ENCODE measurements at places on chromosomes 2 and 18.
A peak's percentile ranks its signal among the peaks of the same experiment; 100 is the strongest.

DNA sequence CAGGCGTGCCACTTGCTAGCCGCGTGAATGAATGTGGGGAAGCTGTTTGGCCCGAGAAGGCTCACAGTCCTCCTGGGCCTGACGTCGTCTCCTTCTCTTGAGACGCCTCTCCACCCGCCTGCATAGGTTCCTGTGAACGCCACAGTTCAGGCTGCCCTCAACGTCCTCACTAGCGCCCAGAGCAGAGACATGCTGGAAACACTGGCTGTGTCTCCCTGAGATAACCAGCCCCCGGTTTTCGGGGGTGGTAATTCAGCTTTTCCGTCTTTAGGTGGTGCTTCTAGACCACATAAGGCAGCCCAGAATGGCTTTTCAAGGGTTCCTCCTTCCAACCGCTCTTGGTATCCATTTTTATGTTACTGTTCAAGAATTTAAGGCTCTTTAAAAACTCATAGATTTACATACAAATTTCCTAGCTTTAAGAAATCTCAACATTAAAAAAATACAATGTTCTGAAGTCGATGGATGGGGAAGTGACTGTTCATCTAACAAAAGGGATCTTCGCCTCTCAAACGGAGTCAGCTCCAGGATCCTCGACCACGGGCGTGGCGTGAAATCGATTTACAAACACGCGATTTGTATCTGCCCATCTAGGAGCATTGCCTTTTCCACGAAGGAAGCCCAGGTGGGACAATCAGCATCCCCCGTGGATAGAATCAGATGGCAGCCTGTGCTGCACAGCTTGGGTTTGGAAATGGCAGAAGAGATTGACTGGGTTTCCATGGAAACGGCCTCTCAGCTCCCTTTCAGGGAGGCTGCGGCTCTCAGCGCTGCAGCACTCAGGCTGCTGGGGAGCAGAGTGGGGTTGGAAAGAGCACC lies 110.6 kb upstream of the PXDN start:
- DNase-seq: no peak

DNA sequence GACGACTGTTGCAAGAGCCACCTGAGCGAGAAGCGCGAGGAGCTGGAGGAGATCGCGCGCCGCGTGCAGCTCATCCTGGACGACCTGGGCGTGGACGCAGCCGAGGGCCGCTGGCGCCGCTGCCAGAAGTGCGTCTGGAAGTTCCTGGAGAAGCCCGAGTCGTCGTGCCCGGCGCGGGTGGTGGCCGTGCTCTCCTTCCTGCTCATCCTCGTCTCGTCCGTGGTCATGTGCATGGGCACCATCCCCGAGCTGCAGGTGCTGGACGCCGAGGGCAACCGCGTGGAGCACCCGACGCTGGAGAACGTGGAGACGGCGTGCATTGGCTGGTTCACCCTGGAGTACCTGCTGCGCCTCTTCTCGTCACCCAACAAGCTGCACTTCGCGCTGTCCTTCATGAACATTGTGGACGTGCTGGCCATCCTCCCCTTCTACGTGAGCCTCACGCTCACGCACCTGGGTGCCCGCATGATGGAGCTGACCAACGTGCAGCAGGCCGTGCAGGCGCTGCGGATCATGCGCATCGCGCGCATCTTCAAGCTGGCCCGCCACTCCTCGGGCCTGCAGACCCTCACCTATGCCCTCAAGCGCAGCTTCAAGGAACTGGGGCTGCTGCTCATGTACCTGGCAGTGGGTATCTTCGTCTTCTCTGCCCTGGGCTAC lies 1.2 kb downstream of the KCNF1 start:
- DNase-seq: no peak

GRCh38 chr2:168252976-168253375 lies 5.6 kb upstream of the STK39 start:
- DNase-seq: no peak

- no peak for DNase-seq
These were observed 6.7 kb downstream of the GFPT1 start for GRCh38 chr2:69380072-69380917.

- DNase-seq: no peak
These were observed 355.1 kb upstream of the ZC3H15 start for GRCh38 chr2:186130748-186131641.

DNA sequence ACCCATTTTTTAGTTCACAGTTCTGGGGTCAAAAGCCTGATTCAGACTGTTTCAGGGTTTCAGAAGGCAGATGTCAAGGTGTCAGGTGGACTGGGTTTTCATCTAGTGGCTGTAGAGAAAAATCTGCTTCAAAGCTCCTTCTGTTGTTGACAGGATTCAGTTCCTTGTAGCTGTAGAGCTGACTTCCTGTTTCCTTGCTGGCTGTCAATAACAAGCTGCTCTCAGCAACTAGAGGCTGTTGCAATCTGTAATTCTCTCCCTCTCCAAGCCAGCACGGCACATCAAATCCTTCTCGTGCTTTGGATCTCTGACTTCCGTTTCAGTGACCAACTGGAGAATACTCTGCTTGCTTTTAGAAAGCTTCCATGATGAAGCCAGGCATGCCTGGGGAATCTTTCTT lies 179.4 kb downstream of the DOK6 start:
- DNase-seq: peak; percentile 36

DNA sequence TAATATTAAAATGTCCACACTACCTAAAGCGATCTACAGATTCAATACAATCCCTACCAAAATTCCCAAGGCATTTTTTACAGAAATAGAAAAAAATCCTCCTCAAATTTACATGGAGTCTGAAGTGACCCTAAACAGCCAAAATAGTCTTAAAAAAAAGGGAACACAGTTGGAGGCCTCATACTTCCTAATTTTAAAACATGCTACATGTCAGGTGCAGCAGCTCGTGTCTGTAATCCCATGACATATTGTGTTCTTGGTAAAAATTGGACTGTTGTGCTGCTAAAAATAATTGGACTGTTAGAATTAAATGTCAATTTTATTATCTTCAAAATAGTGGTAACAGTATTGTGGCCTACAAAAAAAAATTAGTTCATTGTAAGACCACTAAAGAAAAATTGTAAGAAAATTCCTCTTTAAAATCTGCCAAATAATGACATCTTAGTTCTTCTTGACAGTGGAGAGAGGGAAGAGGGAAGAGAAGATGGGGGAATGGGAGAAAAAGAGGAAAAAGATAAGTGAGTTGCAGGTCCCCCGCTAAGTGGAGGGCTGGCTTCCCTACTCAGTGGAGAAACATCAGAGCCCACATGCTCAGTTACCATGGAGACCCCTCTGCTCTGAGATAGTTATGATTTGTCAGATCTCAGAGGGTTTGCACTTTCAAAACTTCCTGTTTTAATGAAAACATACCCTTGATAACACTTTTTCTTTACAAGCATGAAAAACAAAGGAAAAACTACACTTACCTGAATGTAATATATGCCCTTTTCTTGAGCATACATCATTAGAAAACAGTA lies 46.5 kb downstream of the UNC50 start:
- no peak for DNase-seq

GRCh38 chr2:171159372-171160118 lies 1.1 kb downstream of the TLK1 start:
- peak; percentile 86 for DNase-seq

- DNase-seq: no peak
These were observed 2.0 kb downstream of the CNNM4 start for GRCh38 chr2:96762529-96763311.

- no peak for DNase-seq
These were observed 4.9 kb downstream of the CREG2 start for GRCh38 chr2:101382442-101382841.

- no peak for DNase-seq
These were observed 49.4 kb downstream of the RHOB start for GRCh38 chr2:20496076-20496872.

DNA sequence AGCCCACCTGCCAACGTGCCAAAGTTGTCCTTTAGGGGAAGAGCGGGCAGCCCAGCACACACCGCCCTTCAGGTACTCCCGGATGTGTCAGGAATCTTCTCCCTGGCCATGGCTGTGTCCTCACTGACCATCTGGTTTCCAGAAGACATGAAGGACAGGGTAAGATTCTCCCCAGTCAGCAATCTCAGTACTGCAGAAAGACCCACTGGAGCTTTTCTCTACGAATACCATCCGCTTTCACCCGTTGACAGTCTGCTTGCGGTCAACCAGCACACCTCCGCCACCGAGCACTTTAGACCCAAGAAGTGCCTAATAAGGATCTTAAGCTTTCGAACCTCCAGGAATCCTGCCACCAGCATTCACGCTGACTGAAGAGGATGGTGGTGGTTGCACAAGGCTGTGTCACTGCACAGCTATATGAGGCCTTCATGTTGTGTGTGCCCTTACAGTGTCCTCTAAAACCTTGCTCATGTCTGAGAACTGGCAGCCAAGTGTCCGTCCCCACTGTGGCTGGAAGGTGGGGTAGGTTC lies 42.7 kb upstream of the ITM2C start:
- no peak for DNase-seq

DNA sequence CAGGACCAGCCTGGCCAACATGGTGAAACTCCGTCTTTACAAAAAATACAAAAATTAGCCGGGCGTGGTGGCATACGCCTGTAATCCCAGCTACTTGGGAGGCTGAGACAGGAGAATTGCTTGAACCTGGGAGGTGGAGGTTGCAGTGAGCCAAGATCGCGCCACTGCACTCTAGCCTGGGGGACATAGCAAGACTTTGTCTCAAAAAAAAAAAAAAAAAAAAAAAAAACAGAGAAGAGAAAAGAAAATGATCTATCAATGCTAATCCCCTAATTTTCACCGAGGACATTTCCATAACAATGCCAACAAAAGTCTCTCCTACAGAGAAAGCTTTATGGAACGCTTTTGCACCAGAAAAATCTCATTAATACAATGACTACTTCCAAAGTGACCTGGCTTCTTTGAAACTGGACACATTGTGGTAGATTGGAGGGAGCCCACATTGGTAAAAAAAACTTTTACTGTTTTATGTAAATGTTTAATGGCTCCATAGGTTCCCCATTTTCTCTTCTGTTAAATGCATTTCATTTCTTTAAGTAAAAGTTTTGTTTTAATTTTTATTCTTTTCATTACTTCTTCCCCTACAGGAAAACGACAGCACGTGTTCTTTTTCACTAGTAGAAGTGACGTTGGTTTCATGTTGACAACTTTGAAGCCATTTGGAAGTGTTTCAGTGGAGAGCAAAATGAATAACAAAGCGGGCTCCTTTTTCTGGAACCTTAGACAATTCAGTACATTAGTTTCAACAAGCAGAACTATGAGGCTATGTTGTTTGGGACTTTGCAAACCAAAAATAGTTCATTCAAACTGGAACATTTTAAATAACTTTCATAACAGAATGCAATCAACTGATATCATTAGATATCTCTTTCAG lies 888 bp downstream of the FASTKD2 start:
- DNase-seq: no peak

DNA sequence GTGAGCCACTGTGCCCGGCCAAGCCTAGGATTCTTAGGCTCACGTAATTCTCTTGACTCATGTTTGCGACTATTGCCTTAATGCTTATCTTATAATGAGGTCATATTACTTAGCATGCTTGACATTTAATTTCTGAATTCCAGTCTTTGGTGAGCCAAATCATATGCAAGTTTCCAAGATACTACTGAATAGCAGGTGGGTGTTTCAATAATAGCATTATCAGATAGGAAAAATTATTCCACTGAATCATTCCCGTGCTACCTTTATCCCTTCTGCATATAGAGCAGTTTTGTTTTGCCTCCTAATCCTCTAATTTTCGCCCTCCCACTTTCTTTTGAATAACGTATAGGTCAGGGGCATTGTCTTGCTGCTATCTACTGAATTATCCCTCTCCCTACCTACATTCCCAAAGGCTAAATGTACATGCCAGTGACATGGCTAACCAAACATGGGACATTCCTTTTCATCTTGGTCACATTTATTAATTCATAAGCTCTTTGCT lies 4.9 kb downstream of the DAW1 start:
- no peak for DNase-seq

GRCh38 chr2:39511219-39511604 lies 74.1 kb upstream of the MAP4K3 start:
- DNase-seq: no peak

DNA sequence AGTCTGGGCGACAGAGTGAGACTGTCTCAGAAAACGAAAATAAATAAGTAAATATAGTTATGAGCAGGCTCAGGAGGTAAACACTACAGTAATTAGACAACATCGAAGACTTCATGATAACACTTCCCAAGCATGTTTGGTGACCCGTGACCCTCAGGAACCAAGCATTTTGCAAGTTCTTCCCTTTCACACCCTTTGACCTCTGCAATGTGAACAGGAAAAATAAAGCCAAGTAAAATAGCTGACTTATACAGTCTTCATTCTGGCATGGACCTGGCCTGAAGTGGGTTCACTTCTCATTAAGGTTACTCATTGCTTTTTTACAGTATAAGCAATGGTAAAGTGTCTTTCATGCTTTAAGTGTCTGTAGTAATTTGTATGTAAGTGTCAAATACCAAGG lies 15.3 kb upstream of the TGIF1 start:
- no peak for DNase-seq

DNA sequence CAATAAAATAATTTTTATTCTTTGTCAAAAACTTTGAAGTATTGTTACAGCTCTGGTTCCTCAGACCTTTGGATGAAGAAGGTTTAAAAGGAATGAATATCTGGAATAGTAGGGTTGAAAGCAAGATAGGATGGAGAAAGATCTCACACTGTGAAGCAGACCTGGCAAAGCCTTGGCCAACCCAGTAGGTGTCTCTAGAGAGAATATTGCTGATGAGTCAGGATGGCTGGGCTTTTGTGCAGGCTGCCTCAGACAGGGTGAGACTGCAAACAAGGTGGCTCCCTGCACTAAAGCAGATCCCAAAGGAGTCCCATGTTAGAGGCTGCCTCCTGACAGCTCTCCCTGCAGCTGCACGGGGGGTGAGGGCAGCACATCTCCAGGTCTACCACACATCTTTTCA lies 226.0 kb upstream of the ITGA4 start:
- no peak for DNase-seq

GRCh38 chr18:12656938-12657683 lies 796 bp downstream of the SPIRE1 start:
- no peak for DNase-seq

GRCh38 chr2:27208486-27209050 lies 3.3 kb upstream of the ATRAID start:
- no peak for DNase-seq

GRCh38 chr18:22283116-22283395 lies 113.7 kb downstream of the GATA6 start:
- DNase-seq: no peak

GRCh38 chr2:222563936-222564335 lies 92.0 kb downstream of the FARSB start:
- DNase-seq: no peak

GRCh38 chr2:138175066-138175465 lies 210.8 kb downstream of the HNMT start:
- DNase-seq: no peak

DNA sequence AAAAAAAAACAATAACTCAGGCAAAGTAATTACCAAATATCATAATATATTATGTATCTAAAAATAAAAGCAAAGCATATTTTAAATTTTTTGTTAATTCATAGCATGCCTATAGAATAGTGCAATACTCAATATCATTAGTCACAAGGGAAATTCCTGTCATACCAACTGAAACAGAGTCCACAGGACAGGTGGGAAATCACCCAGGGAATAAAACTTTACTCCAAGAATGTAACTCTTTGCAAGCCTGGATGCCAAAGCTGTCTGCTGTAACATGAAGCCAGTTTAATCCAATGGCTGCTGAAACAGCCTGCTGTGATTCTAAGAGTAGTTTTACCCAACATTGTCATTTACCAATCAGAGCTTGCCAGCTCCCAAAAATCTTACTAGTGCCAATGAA lies 40.0 kb upstream of the SULT1C3 start:
- DNase-seq: no peak
